Ureter (tissue), 1 donor: ENCODE measurements at places on chromosomes 7 and 10. TPM values are rescaled to one million over a fixed set of nuclear protein-coding genes. Genes with fewer than 3 reads are reported as not detected.

DNA sequence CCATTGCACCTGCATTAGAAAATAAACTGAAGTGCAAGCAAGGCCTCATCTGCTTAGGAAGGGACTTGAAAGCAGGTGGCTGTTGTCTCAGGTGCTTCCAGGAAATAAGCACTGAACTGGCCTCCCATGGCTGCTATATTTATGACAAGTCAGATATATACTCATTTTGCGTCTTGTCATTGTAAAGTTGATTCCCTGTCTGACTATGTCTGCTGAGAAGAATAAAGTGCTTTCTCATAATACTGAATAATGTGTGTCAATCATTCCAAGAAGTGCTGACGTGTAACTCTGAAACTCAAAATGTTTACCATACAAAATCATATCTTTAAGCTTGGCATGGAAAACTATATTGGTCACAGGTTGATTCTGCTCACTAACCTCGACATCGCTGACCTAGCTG lies 44.9 kb upstream of the SVOPL start:
- no peak for DNase-seq

DNA sequence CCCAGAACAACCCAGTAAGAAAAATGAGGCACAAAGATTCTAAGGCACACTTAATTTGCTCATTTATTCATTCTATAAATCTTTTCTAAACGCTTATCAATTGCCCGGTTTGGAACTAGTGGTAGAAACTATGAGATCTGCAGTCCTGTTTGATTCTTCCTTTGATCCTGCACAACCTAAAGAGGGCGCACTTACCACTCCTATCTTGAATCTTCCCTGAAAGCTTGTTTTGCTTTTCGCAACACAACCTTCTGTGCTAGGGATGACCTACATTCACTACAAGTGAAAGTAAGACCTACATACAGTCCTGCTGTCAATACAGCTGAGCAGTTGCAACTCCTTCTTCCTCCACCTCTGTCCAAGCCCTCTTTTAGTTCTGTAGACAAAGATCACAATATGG lies 12.6 kb upstream of the ARL4A start:
- no peak for DNase-seq

GRCh38 chr7:126569402-126569801 lies 683.3 kb downstream of the GRM8 start:
- DNase-seq: no peak

DNA sequence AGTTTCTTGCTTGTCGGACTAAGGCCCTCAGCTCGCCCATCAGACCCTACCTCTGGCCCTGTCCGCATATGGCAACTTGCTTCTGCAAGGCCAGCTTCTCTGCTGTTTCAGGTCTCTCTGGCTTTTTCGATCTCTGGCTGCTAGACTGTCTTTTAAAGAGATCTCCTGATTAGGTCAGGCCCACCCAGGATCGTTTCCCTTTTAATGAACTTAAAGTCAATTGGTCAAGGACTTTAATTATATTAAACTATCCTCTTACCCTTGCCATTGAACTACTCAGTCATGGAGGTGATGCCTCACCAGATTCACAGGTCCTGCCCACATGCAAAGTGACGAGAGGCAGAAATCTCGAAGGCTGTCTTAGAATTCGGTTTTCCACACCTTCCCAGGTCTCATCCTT lies 670.9 kb downstream of the GATA3 start:
- DNase-seq: no peak

GRCh38 chr7:142628945-142629344 lies 120.3 kb upstream of the PRSS1 start:
- no peak for DNase-seq

- DNase-seq: no peak
Measured at GRCh38 chr7:29965030-29965429, 24.6 kb downstream of the SCRN1 start.

DNA sequence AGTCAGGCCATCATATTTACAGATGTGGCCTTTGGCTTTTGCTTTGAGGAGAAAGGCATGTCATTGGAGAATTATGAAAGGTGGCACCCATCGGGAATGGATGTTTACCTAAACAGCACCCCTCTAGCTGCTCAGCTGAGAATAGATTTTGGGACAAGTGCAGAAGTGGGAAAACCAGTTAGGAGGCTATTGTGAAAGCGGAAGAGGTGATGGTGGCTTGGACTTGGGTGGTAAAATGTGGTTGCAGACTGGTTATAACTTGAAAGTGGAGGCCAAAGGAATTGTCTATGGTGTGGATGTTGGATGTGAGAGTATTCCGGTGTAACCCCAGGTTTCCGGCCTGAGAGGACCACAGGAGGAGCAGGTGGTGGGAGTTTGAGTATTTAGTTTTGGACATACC lies 5.2 kb upstream of the SLC12A9 start:
- DNase-seq: no peak

GRCh38 chr7:142535123-142535779 lies 214.0 kb upstream of the PRSS1 start:
- peak; percentile 65 for DNase-seq

GRCh38 chr7:66837007-66837406 lies 84.0 kb upstream of the TMEM248 start:
- no peak for DNase-seq

GRCh38 chr10:79191951-79192676 lies 123.3 kb downstream of the ZMIZ1 start:
- DNase-seq: no peak

DNA sequence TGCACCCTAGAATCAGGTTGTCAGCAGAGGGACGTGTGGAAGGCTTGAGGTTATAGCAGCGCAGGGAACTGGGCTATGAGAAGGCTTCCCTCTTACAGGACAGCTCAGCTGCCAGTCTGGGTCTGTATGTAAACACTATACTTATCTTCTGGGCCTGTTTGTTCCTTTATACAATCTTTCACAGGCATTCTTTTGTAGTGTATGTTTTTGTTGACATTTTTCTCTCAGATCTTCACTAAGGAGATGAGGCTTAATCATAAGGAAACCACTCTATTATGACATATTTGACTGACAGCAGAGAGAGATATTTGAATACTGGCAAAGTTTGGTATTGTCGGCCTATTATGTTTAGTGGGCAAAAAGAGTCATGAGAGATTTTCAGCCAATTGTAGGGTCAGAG lies 929 bp downstream of the GBF1 start:
- DNase-seq: no peak

GRCh38 chr7:78213402-78213801 lies 414.8 kb downstream of the PHTF2 start:
- no peak for DNase-seq

- no peak for DNase-seq
Measured at GRCh38 chr7:90720984-90721760, 125.1 kb downstream of the CDK14 start.

- DNase-seq: peak; percentile 66
Measured at GRCh38 chr7:100435401-100436304, 644 bp downstream of the PPP1R35 start.

- no peak for DNase-seq
Measured at GRCh38 chr10:86366033-86366901, at the start of gene GRID1. GRID1 (minus strand) TSS chr10:86366795.

DNA sequence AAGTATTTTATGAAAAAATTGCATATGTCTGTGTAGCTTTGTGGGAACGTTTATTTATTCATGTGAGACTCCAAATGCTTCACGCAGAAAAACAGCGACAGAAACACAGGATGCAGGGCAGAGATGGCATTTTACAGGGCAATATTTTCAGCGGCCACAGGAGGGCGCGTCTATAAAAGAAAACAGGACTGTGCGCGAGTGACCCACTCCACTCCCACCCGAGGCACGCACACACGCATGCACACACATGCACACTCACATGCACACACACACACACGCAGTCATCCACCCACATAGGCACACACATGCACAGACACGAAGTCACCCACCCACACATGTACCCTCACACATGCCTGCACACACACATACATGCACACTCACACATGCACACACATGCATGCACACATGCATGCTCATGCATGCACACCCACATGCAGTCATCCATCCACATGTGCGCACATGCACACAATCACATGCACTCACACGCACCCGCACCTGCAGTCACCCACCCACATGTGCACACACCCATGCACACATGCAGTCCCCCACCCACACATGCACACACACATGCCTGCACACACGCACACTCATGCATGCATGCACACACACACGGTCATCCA lies 96.3 kb downstream of the DNAJB6 start:
- no peak for DNase-seq

GRCh38 chr7:158468700-158469296 lies 118.8 kb downstream of the PTPRN2 start:
- no peak for DNase-seq

DNA sequence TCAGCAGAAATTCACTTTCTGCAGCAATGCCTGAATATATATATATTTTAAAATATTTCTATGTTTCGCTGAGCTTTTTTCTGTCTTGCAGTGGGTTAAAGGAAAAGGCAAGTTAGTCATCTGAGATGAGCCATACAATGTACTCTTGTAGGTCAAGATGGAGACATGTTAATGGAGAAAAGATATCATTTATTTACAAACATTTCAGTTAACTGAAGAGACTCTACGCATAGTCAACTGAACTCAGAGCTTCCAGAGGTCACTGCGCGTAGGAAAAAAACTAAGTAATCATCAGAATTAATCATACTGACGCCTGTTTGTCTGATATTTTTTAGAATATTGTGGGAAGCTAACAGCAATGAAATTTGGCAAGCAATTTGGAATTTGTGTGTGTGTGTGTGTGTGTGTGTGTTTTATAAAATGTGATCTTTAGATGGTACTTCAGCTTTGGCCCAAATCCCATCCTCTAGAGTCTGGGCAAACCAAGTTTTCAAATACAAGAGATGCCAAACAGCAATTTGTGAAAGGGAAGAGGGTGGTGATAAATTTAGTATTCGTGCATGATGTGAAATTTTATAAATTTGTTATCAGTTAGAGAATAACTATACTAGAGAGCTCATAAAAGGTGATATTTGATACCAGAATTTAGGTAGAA lies 193.9 kb upstream of the AGR3 start:
- DNase-seq: no peak

GRCh38 chr10:57864765-57865680 lies 402.7 kb downstream of the IPMK start:
- no peak for DNase-seq

DNA sequence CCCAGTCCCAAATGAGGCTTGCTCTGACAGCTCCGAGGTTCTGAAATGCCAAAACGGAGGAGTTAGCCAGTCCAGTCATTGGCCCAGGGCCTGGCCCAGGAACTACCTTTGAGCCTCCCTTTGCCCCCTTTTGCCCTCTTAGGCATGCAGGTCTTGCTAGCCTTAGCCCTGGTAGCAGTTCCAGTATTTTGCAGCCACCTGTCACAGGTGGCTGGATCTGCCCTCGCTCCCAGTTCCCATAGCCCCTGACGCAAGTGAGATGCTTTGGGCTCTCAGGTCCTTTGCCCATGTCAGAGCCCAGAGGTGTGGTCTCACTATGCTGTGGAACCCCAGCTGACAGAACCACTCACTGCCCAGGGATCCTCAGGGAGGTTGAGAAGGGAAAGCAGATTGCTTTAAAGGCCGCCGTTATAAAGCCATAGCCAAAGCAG lies 42.0 kb downstream of the GPRIN2 start:
- peak; percentile 37 for DNase-seq

GRCh38 chr7:101783381-101784181 lies 33.8 kb upstream of the CUX1 start:
- no peak for DNase-seq

DNA sequence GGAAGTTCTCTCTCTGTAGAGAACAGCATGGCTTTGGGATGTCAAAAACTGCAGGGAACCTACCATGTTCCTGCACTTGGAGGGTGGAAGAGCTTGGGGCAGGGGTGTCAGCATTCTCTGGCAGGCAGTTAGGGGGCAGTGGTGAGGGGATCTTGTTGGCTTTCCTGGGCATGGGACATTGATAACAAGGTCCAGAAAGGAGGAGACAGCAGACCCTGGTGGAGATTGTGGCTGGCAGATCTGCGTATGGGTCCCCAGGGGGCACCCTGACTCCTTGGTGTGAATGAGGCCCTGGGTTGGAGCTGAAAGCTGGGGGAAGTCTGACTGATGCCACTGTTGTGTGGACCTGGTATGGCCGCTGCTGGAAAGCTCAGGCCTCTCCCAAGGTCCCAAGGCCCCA lies 22.9 kb upstream of the CAMK2B start:
- no peak for DNase-seq

GRCh38 chr7:121279822-121280221 lies 49.0 kb upstream of the WNT16 start:
- DNase-seq: no peak

- no peak for DNase-seq
Measured at GRCh38 chr7:126589068-126589684, 663.6 kb downstream of the GRM8 start.

DNA sequence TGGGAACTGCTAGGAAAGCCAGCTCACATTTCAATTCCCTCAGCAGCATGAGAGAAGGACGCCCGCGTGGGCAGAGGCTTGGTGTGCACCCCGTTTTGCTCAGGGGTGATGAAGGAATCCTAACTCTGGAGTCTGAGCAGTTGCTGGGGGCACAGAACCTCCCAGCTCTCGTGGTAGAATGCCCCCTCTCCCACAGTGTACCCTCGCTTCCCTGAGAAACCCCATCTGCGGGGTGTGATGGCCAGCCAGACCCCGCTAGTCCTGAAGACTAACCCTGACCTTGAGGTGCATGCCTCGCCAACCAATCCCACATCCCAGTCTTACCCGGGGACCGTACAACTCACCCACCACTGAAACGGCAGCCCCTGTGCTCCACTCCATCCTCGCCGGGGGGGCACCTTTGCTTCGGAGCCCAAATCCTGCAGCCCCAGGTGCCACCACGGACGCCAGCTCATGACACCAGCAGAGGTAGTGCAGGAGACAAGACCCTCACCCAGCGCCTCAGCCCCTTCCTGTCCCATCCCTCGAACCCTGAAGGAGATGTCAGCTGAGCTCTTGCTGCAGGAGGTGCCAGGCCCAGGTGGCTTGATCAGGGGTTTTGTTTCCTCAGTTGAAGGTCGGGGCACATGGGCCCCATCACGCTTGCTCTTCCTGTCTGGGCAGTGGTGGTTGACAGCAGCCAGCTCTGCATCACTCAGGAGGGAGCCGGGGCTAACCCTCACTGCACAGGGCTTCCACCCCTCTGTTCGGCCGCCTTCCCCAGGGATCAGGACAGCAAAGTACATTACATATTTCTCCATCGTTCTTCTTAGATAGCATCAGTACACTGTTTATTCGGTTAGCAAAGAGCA lies 236.5 kb downstream of the MGMT start:
- DNase-seq: no peak

FAM13C gene
- total RNA-seq: 26.6 TPM

HSPA12A gene
- total RNA-seq: 15.7 TPM

LIMK1 gene
- 26.0 TPM for total RNA-seq

TMEM270 gene
- not detected for total RNA-seq

KIAA1217 gene
- 108 TPM for total RNA-seq

C10orf53 gene
- not detected for total RNA-seq

FAM241B gene
- total RNA-seq: 5.6 TPM

TBXAS1 gene
- total RNA-seq: 13.0 TPM

SMURF1 gene
- total RNA-seq: 40.9 TPM

MDFIC gene
- total RNA-seq: 35.3 TPM

TMEM120A gene
- total RNA-seq: 80.4 TPM

CYP2C19 gene
- not detected for total RNA-seq
